COLO829 (cell line): ENCODE measurements at places on chromosomes 16 and 17.

DNA sequence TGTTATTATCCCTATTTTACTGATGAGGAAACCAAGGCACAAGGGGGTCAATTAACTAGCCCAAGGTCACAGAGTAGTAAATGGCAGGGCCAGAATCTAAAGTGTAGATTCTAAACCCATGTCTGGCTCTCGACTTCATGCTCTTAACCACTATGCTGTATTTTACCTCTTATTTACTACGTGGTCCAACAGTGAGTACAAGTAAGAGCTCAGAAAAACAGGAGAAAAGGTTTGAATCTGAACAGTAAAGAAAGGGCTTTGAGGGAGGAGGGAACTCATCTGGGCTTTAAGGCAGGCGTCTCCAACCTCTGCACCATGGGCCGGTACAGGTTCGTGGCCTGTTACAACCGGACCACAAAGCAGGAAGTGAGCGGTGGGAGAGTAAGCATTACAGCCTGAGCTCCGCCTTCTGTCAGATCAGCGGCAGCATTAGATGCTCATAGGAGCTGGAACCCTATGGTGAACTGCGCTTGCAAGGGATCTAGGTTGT, 62.9 kb downstream of the SMURF2 start:
- DNase-seq: no peak

DNA sequence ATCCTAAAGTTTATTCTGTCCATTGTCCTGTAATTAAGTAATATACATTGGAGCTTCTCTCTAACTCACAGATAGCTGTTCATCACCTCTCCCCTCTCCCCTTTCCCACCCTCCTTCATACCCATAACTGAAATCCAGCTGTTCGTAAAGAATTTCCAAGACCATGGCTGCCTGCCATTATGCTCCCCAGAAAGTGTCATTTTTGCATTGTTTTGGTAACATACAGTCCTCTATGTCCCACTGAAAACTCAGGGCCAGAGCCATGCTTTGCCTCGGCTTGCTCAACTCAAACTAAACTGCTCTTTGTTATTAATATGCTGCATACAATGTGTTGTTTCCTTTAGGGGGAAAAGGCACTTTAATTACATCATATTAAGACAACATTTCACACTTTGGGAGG, 132.0 kb downstream of the MRTFB start:
- DNase-seq: no peak

DNA sequence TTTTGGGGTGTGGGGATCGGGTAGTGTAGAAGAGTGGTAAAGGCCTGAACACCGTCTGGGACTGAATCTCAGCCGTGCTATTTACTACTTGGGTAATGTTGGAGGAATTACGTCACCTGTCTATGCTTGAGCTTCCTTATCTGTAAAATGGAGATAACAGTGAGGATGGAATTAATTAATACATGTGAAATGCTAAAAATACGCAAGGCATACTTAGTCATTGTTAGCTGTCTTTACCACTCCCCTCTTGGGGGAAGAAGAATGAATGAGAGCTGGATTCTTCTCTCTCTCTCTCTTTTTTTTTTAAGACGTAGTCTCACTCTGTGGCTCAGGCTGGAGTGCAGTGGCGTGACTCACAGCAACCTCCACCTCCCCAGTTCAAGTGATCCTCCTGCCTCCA, 41.1 kb upstream of the TANGO6 start:
- DNase-seq: no peak

- DNase-seq: no peak
These were observed 7.7 kb upstream of the NPIPB2 start for GRCh38 chr16:11949527-11949926.

GRCh38 chr17:80339118-80339517, 75.8 kb upstream of the ENDOV start:
- DNase-seq: no peak

GRCh38 chr16:68065716-68066305, 19.4 kb upstream of the NFATC3 start:
- DNase-seq: no peak

DNA sequence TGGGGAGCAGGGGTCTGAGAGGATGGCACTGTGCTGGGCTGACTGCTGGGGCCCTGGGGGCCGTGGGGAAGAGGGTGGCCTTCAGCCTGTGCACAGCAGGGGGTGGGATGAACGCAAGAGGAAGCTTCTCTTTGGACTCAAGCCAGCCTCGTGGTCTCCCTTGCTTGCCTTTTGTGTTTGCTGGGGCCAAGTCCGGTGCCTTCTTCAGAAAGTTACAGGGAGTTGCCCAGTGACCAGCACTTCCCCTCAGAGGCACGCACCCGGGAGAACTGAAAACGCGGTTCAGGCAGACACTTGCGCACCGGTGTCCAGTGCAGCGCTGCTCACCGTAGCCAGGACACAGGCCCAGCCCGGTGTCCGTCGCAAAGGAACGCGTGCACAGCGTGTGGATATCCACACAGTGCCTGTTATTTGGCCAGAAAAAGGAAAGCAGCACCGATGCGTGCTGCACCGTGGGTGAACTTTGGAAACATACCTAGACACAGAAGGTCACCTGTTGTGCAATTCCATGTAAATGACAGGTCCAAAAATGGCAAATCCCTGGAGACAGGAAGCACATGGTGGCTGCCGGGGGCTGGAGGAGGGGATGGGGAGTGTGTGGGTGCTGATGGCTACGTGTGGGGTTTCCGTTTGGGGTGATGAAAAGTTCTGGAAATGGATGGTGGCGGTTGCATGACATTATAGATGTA, 29.4 kb upstream of the NUDT16L1 start:
- no peak for DNase-seq
